ENCODE measurements at places on chromosomes 3 and 15.

DNA sequence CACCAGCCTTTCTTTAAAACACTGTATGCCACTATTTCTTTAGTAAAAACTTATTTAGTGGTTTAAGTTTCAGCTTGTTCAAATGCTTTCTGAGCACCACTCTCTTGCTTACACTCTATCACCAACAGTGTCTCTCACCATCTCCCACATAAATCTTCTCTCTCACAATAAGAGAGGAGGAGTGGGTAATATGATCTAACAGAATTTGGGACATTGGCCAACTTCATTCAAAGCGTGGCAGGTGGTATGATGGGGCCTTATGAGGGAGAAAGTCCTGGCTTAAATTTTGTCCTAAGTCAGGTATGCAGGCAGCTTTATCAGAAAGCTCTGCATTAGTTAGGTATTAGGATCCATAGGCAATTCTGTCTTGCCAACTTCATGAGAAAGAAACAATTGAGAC, 1132.5 kb downstream of the TUSC7 start:
- no peak for DNase-seq

GRCh38 chr15:38176155-38176554, 76.5 kb upstream of the SPRED1 start:
- no peak for DNase-seq

DNA sequence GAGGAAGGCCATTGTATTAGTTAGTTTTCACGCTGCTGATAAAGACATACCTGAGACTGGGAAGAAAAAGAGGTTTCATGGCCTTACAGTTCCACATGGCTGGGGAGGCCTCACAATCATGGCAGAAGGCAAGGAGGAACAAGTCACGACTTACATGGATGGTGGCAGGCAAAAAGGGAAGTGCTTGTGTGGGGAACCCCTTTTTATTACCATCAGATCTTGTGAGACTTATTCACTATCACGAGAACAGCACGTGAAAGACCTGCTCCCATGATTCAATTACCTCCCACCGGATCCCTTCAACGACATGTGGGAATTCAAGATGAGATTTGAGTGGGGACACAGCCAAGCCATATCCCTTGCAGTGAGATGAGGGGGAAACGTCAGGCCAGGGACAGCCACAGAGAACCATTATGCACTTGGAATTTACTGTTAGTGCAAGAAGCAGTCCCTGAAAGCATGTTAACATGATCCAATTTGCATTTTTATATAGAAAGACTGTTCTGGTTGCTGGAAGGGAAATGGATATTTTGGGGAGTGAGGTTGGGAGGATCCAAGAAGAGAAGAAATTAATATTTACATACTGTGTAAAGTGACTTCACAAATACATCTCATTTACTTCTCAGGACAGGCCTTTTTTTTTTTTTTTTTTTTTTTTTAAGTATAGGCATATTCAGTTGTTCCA, 87.1 kb downstream of the ARNT2 start:
- DNase-seq, result no peak

DNA sequence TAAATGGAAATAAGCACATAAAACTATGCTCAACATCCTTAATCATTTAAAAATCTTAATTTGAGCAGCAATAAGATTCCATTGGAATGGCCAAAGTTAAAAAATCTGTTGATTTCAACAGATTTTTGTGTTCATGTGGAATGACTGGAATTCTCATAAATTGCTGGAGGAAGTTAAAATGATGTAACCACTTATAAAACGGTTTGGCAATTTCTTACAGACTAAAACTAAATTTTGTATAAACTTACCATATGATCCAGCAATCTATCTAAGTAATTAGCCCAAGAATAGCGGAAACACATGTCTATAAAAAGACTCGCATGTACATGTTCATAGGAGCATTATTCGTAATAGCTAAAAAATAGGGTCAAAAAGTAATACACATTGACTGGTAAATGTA, 1713.6 kb downstream of the SI start:
- no peak for DNase-seq

GRCh38 chr3:165210132-165210531, 13.9 kb upstream of the SLITRK3 start:
- no peak for DNase-seq

DNA sequence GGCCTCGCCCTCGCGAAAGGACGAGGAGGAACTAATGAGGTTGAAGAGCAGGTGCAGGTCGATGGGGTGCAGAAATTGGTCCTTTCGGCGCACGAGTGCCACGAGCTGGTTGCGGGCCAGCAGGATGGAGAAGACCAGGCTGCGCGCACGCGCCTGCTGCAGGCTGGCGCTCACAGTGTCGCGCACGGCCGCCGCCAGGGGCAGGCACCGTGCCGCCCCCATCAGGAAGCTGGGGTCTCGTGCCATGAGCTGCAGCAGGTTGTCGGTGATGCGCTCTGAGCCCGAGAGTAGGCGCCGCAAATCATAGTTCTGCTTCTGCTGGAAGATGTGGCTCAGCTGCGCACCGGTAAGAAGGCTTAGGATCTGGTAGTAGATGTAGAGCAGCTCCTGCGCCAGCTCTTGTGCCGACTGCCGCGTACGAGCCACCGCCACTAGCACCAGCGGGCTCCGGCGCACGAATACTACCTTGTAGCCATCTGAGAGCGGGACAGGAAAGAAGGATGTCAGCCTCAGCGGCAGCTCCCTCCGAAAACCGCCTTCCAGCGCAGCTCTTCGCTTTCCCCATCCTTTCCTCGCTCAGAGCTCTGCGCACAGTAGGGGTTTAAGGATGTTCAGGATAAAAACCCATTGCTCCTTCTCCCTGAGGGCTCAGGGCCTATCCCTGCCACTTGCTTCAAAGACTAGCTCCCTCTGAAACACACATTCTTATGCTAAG, 6.9 kb upstream of the MST1R start:
- DNase-seq, result no peak

DNA sequence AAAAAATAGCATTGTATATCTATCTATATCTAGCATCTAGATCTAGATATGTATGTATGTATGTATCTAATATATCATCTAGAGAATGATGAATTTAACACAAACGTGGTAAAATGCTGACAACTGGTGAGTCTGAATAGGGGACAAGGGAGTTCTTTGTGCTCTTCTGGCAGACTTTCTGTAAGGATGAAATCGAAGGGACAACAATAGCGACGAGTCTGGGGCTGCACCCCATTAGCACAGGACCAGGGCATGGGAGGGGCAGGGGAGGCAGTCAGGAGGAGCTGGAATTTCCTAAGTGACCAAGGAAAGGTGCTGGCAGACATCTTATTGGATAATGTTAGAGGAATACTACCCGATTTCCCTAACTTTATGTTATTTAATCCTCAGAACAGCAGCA, 7.9 kb downstream of the CCR1 start:
- DNase-seq, result no peak

DNA sequence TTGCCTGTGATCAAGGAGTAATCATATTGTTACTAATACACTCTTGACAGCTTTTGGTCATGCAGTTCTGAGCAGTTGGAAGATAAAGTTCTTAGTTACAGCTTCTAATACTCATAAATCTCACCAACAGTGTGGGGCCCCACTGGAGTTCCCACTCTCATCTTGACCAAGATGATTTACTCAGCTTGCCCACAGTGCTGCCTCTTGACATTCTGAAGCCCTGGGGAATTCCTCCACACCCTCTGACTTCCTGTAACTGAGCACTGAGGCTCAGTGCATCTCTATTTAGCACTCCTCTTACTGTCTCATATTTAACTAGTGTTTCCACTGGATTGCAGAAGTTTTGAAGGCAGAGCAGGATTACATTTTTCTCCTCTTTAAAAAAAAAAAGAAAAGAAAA, 1.9 kb upstream of the ARL6IP5 start:
- DNase-seq, result no peak

- DNase-seq, result no peak
Measured at GRCh38 chr3:147408188-147409100, 721 bp upstream of the ZIC1 start.

DNA sequence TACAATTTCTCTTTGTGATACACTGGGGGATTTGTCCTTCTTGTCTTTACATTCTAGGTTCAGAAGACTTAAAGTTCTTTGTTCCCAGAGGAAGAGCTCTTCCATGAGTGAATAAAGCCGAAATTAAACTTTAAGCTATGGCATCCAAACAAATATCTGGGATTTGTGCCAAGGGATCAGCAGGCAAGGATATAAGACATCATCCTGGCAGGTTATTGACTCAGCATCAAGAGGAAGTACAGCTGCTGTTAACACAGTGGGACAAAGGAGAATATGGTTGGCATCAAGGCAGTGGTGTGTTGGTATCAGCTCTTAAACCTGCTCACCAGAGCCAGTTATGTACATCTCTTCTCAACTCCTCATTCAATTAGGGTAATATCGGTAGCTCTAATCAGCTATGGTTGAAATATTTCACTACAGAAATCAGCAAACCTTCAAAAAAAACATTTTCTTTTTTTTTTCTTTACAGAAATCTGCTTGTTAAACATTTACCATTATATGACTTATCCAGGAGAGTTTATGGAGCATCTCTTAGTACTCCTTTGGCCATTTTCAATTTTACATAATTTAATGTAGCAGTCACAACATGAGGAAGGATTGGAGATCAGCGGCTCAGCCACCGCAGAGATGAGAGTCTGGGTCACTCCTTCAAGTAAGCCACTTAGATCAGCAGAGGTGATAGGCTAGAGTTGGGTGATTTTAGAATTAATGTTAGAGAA, 1198.6 kb upstream of the EPHA6 start:
- DNase-seq, result no peak

GRCh38 chr3:30475038-30475808, 131.2 kb upstream of the TGFBR2 start:
- DNase-seq, result no peak

DNA sequence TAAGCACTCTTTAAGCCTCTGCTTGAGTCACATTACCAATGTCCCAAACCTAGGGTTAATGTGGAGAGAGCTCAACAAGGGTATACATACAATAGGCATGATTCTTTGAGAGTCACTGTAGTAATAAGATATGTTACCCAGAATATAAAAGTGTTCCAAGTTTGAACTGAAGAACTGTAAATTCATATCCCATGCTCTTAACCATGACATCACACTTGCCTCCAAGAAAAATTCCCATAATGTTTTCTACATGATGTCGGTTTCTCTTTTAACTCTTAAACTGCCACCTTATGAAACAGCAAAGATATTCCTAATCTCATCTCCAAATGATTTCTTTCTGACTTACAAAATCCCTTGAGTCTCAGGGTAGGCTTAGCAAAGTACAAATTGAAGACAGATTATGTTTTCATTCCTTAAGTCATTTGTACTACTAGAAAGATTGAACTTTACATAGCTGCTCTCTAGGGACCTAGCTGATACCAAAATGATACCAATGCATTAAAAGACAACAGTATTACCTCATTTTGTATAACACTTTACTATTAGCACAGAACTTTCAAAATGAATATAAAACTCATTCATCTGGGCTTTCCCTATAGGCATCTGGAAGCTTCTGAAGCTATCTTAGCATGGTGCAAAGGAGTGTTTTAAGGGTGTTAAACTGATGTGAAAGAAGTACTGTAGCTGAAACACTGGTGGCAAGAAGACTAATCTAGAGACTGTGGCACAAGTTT, 127.1 kb downstream of the KCNMB2 start:
- no peak for DNase-seq

DNA sequence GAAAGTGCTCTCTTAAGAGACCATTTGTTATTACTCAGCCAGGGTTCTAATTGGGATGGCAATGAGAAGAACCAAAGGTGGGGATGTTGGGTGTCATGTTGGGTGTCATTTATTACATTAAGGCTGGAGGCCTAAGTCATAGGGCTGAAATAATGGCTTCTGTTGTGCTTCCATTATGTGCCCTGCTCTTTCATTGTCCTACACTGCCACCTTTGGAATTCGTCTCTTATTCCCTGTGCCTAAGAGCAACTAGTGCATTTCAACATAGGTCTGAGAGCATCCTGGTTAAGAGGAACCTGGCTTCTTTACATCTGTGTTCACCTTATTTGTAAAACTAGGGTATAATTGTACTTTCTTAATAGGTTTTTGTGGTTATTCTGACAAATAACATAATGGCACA, 32.2 kb downstream of the RIOX2 start:
- no peak for DNase-seq

- no peak for DNase-seq
Measured at GRCh38 chr15:94125698-94126097, 105.7 kb upstream of the MCTP2 start.

- no peak for DNase-seq
Measured at GRCh38 chr15:101107101-101107500, 144.7 kb downstream of the CHSY1 start.

GRCh38 chr15:34018021-34018645, 20.9 kb downstream of the AVEN start:
- DNase-seq, result no peak

- DNase-seq, result no peak
Measured at GRCh38 chr3:185950728-185951127, 12.9 kb upstream of the TRA2B start.
